ENCODE measurements at places on chromosomes 13 and 19.

GRCh38 chr19:8321986-8322637 is 816 bp downstream of the RPS28 start:
- DNase-seq: no peak

DNA sequence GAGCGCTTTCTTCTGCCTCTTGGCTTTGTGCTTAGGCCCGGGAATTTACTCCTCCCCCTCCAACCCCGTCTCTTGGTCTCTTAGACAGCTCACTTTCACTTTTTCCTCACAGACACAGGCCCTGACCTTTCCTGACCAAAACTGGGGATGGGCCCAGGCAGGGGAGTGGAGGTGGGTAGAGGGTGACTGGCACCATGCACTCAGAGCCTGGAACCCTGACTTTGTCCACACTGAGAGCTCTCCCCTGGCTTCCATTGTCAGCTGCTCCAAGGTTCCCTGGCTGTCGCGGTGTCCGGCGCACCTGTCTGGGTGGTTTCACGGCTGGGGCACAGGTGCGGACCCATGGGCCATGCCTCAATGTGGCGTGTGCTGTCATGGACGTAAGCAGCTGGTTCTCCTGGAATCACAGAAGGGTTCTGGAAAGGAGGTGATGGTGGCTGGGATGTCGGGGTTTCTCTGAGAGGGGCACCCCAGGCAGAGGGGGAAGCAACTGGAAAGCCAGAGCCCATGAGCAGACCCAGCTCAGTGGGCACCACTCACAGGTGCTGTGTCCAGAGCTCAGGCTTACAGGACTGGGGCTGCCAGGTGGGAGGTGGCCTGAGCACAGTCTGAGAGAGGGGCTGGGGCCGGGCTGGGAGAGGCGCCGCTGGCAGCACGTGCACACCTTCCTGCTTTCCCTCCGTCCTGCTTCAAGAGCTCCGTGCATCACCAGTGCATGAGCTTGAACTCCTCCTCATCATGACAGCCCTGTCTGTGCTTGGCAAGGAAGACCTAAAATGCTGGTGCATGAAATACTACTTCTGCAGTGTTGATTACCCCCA is 28.0 kb upstream of the C1QTNF9 start:
- DNase-seq: no peak

- no peak for DNase-seq
Measured at GRCh38 chr13:21075379-21076249, 14.2 kb upstream of the LATS2 start.

DNA sequence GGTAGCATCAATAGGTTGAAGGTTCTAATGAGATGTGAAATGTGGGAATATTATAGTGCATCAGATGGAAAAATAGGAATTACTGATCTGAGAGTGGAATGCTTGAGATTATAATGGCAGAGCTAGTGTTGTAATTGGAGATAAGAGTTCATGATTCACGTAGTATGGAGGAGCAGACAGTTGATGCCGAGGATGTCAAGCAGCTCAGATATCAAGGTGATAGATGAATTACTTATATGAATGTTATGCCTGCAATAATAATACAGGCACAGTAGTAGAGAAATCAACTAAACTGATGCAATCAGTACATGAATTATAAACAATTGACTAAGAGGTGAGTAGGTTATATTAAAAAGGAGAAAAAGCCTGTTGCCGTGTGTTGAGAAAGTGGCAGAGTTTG is 793.2 kb upstream of the GPC6 start:
- DNase-seq: no peak

DNA sequence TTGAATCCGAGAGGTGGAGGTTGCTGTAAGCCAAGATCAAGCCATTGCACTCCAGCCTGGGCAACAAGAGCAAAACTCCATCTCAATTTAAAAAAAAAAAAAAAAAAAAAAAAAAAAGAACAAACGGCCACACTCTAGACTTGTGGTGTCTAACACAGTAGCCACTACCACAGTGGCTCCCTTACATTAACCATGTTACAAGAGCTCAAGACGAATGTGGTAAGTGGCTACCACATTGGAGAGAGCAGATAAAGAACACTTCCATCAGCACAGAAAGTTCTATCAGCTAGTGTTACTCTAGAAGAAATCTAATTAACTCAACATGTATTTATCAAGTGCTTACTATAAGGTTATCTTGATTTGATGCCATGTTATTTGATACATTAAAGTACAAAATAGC is 11.5 kb downstream of the XPO4 start:
- no peak for DNase-seq

DNA sequence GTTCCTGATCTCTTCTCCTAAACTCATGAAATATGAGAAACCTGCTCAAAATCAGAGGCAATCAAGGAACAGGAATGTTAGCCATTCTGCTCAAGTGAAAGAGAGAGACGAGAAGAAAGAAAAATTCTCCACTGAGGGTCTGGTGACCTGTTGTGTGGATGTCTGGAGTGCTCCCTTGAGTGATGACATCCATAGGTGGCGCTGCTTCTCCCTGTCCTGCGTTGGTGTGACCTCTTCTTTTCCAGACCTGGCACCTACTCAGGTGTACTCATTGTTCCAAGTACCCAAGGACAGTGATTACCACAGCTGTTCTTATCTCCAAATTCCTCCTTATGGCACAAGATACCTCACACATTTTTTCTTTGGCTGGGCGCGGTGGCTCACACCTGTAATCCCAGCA is 4.0 kb downstream of the ZNF223 start:
- no peak for DNase-seq

GRCh38 chr19:5212101-5212500 is 128.5 kb downstream of the PTPRS start:
- no peak for DNase-seq

DNA sequence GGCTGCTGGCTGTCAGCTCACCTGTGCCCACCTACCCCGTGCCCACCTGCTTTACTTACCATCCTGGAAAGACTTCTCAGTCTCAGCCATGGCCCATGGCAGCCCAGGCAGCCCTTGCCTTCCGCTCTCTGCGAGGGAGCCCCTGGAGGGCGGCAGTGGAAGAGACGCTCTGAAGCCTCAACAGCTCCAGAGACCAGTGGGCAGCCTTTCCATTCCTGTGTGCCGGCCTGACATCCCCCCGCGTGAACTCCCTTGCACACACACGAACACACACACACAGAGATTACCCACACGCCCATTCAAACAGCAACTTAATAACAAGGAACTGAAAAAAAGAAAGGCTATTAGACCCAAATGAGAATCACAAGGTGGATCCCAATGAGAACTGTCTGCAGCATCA is 14.2 kb upstream of the RASA3 start:
- no peak for DNase-seq

DNA sequence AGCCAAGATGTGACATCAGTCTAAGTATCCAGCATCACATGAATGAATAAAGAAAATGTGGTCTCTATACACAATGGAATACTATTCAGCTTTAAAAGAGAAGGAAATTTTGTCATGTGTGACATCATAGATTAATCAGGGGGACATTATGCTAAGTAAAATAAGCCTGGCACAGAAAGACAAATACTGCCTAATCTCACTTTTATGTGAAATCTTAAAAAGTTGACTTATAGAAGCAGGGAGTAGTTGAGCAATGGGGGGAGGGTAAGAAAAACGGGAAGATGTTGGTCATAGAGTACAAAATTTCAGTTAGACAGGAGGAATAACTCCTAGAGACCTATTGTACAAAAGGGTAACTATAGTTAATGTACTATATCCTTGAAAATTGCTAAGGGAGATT is 10.4 kb upstream of the LCP1 start:
- DNase-seq: no peak

GRCh38 chr13:98834254-98834960 is 81.9 kb upstream of the SLC15A1 start:
- DNase-seq: no peak

DNA sequence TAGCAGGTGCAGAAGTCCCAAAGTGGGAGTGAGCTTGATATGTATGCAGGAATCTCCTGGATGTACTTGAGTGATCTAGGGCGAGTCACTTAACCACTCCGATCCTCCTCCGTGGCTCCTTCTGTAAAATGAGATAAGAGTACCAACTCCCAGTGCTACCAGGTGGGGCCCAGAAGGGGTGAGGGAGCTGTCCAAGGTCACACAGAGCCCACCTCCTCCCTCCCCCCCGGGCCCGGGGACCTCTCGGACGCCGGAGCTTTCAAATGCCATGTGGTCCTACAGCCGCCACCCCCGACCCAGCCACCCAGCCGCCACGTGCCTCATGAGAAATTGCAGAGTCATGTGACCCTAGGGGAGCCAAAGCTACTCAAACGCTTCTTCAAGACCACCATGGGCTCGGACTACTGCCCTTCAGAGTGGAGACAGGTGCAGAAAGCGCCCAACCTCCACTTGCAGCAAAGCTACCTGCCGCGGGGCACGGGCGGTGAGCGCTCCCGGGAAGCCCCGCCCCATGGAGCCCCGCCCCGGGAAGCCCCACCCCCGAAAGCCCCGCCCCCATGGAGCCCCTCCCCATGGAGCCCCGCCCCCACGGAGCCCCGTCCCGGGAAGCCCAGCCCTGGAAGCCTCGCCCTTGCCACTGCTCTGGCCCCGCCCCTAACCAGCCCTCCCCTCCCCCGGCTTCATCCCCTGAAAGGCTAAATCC is 10.1 kb upstream of the ZNF358 start:
- DNase-seq: no peak

DNA sequence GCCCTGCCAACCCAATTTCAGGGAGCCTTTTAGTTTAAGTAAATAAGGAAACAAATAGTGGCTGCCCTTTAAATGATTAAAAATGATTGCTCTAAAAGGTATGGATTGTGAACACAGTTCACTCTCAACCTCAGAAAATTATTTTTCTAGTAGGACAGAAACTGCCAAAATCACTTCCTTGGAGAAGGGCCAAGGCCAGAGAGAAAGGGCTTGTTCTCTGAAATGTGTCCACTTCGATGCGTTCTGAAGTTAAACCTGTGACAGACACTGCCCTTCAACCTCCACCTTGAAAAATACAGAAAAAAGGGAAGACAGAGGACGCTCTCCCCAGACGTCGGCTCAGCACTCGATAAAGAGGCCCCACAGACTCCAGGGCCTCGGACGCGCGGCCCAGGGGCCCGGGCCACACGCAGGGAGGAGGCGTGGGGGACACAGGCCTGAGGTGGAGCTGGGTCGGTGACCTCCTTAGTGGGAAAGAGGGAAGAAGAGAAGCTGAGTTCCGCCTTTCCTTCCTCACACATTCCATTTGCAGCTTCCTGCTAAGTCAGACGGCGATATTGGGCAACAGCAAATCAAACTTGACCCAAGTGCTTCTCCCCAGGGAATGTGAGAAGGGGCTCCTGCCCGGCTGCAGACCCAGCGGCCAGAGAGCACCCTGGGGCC is 63.6 kb downstream of the RASA3 start:
- DNase-seq: no peak

GRCh38 chr19:12799742-12800465 is 1.7 kb downstream of the PRDX2 start:
- no peak for DNase-seq

DNA sequence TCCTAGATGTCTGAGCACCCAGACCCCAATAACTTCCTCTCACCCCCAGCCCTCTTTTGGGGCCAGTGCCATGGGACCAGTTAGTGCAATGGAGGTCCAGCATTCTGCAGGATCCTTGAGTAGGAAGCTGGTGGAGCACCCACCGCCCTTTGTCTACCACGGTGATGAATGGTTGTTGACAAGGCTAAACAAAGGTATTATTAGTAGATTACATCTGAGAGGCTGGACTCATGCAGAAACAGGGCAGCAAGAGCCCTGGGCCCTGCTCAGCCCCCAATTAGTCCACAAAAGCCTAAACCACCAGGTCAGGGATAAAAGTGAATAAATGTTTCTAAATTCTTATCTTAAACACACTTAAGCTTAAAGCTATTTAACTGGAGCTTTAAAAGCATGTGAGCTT is 196.5 kb upstream of the TSHZ3 start:
- DNase-seq: no peak

GRCh38 chr19:38304866-38305429 is 897 bp downstream of the C19orf33 start:
- no peak for DNase-seq

- no peak for DNase-seq
Measured at GRCh38 chr19:30679153-30679702, 307.0 kb downstream of the ZNF536 start.

- DNase-seq: no peak
Measured at GRCh38 chr13:75091718-75092117, 390.3 kb downstream of the TBC1D4 start.

DNA sequence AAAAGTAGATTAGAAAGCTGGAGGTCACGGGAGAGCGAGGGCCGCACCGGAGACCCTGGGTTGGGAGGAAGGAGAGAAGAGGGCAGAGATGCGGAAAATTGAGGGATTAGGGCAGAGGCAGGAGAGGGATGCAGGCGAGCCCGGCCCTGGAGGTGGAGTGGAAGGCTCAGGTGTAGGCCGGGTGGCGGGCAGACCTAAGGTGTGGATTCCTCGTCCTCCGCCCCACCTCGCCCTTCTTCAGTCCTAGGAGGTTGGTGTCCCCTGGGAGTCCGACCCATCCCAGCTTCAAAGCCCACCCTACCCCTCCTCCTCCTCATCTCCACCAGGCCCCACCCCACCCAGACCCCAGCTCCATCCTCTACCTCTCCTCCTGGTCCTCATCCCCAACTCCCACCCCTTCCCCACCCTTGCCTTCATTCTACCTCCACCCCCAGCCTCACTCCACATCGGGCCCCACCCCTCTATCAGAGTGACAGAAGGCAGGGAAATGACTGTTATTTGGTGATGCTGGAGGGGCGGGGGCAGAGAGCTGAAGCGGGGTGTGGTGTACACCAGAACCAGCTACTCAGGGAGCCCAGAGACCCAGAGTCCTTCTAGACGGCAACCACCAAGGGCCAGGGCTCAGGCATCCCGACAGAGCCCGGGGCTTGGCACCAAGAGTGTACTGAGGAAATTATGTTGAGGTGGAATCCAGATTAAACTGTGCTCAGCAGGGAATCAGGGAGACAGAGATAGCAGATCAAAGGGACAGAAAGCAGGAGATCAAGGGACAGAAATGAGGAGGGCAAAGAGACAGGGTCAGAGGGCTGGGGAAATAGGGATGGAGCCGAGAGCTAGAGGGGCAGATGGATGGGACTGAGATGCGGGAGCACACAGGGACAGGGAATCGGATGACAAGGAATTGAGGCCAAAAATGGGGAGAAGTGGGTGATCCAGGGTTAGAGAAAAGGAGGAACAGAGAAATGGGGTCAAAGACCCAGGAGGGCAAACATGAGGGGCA is 6.4 kb downstream of the ERFL start:
- no peak for DNase-seq

DNA sequence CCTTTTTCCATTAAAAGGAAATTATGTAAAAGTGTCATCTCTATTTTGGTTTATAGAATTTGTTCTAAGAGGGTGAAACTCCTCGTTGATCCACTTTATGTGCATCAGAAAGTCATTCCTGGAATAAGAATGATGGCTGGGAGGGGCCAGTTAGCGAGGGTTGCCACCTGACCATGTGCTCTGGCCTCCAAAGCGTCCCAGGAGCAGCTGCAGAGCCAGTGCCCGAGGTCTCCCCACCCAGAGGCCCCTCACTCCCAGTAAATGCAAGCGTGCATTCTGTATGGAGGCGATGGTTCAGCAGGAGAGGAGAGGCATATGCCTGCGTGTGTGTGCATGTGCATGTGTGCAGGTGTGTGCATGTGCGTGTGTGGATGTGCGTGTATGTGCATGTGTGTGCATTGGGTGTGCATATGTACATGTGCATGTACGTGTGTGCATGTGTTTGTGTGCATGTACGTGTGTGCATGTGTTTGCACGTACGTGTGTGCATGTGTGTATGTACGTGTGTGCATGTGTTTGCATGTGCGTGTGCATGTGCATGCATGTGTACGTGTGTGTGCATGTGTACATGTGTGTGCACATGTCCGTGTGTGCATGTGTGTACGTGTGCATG is 345.8 kb downstream of the TEX29 start:
- no peak for DNase-seq
